NCI-H510A (cell line): ENCODE measurements at places on chromosomes 5 and 9.
A peak's percentile ranks its signal among the peaks of the same experiment; 100 is the strongest.

GRCh38 chr5:2776337-2777302, 25.1 kb upstream of the IRX2 start:
- no peak for DNase-seq

GRCh38 chr5:10663489-10664179, 97.4 kb downstream of the DAP start:
- DNase-seq: no peak

DNA sequence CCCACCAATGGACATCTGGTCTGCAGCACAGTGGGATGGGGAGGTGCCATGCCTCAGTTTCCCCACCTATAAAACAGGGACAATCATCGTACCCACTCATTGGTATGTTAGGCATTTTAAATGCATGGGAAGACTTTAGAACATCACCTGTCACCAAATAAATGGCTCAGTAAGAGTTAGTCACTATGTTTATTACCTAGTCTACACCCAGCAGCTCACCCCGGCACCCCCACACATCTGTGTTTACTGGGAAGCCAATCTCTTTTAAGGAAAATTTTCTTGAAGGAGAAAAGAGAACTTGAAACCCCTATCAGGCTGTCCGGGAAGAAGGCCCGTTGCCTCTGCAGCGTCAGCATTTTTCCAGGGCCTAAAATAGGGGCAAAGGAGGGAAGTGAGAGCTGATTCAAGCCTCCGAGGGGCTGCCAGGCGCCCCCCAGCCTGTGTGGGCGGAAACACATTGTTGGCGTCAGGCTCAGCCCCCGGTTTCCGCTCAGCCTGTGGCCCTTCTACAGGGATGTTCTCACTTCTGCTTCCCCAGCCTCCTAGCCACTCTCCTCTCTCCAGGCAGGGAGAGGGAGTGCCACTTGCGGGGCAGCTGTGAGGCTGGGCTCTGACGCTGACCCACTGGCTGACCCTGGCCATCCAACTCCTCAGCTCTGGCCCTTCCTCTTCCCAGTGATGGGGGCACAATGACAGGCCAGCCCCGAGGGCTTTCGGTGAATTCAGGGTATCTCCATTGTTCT, 4.6 kb downstream of the CSF1R start:
- DNase-seq: no peak

GRCh38 chr9:123679330-123679987, 250.5 kb downstream of the DENND1A start:
- DNase-seq: peak; percentile 67

GRCh38 chr5:150305095-150305494, 2.4 kb upstream of the ARSI start:
- DNase-seq: no peak

GRCh38 chr5:122374110-122374509, 62.1 kb downstream of the SNCAIP start:
- no peak for DNase-seq
